ENCODE measurements at places on chromosomes 6 and 20. TPM values are rescaled to one million over a fixed set of nuclear protein-coding genes. Genes with fewer than 3 reads are reported as not detected.

DNA sequence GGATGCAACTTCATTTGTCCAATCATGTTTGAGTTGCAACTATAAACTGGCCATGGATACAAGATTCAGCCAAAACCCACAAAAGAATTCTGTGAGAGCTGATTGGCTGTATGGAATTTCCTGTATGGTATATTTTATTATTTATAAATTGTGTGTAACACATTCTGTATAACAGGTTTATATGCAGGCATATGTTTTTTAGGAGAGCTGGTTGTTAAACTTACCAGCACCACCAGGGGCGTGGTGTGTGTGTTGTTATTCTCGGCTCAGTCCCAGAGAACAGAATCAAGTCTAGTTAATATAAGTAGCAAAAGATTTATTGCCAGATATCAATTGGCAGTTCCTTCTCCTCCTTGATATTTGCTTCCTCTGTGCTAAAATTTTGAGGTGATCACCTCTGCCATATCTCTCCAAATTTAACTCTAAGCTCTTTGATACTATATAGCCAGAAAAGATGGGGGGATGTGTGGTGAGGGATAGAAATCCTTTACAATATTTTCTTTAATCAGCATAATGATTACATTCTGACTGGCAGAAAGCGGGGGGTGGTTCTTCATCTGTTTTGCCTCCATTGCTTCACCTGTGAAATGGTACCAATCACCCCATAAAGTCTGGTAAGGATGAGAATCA is 22.9 kb downstream of the CNBD2 start:
- no peak for DNase-seq

DNA sequence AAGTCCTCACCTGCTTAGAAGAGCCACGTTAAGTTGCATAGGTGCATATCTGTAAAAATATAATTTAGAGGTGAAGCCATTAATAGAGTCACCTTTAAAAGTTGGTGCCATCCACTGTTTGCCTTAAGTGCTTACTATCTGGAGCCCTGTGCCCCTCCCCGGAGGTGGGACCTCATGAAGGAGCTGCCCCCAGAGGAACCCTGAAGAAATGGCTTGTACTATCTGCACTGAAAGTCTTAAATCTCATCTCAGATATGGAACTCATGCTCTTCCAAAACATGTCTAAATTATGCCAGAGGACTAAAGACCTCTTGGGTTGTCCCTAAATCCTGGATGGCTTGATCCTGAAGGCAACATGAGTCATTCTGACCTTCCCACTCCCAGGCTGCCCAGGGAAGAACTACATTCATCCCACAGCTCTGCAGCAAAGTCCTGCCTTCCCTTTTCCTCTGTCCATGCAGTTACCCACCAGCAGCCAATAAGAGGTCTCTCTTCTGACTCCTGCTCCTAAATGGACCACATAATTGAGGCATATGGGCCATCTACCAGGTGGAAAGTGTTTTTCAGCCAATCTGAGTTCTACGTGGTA is 85.3 kb downstream of the ASXL1 start:
- DNase-seq: no peak

- no peak for DNase-seq
Measured at GRCh38 chr6:136365776-136366354, 76.2 kb upstream of the BCLAF1 start.

GRCh38 chr6:26022132-26022472 is 59.5 kb downstream of the TRIM38 start:
- no peak for DNase-seq

DNA sequence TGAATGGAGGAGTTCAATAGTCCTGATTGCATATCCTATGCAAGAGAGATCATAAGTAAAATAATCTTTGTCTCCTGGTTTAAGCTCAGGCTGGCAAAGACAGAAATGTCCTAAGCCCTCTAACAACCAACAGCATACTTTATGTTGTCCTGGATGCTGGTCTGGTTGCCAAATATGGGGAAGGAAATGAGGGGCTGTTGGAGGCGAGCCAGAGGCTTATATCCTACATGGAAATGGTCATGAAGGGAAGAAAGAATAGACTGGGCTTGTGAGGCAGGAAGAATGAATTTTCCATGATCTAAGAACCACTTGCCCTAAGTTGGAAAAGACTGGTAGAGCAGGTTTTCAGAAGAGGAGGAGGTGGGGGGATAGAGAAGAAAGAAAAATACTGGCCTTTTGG is 237.1 kb downstream of the SMOC2 start:
- no peak for DNase-seq

The FAXC gene
- 7.5 TPM for total RNA-seq
